ENCODE measurements at places on chromosomes 1 and 21.

GRCh38 chr21:45470773-45471524, 66.0 kb downstream of the COL18A1 start:
- no peak for DNase-seq

DNA sequence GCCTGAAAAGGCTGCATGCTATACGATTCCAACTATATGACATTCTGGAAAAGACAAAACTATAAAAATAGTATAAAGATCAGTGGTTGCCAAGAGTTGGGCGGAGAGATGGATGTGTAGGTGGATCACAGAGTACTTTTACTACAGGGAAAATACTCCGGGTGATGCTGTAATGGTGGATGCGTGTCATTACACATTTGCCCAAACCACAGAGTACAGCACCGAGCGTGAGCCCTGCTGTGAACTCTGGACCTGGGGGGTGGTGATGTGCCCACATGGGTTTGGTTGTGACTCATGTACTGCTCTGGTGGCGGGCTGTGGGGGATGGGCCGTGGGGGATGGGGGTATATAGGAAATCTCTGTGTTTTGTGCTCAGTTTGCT, 162.7 kb upstream of the COL6A1 start:
- no peak for DNase-seq

GRCh38 chr1:192660613-192661012, 24.7 kb downstream of the RGS13 start:
- DNase-seq: no peak

DNA sequence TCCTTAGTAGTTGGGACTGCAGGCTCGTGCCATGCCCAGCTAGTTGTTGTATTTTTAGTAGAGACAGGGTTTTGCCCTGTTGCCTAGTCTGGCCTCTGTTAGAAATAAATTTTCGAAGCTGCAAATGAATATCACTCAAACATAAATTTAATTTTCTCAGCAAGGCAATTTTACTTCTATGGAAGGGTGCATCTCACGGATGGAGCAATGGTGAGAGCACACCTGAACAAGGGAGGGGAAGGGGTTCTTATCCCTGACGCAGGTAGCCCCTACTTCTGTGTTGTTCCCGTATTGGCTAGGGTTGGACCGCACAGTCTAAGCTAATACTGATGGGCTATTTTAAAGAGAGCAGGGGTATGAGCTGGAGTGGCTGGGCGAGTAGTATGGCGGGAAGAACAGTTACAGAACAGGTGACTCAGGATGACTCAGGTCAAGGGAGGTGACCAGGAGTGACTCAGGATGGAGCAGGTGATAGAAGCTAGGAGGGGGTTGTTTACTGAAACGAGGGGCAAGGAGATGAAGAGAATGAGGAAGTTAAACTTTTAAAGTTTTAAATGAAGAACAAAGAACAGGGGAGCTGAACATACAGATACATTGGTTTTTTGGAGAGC, 7.5 kb downstream of the MDM4 start:
- DNase-seq: no peak

DNA sequence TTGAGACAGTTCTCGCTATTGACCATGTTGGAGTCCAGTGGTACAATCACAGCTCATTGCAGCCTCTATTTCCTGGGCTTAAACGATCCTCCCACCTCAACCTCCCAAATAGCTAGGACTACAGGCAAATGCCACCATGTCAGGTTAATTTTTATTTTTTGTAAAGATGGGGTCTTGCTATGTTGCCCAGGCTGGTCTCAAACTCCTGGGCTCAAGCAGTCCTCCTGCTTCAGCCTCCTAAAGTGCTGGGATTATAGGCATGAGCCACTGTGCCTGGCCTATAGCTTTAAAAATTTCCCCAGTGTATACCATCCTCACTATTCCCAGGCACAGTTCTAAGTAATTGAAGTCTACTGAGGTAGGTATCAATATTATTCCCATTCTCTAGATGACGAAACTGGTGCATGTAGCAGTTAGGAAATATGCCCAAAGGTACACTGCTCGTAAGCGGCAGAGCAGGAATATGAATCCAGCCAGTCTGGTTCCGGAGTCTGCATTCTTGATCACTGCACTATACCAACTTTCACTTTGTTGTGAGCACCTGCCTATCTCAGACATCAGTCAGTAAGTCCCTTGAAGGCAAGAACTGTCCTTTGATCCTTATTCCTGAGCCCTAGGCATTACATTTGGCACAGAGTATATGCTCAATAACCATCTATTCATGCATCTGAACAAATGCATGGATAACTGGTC, 11.5 kb upstream of the SRP9 start:
- no peak for DNase-seq

DNA sequence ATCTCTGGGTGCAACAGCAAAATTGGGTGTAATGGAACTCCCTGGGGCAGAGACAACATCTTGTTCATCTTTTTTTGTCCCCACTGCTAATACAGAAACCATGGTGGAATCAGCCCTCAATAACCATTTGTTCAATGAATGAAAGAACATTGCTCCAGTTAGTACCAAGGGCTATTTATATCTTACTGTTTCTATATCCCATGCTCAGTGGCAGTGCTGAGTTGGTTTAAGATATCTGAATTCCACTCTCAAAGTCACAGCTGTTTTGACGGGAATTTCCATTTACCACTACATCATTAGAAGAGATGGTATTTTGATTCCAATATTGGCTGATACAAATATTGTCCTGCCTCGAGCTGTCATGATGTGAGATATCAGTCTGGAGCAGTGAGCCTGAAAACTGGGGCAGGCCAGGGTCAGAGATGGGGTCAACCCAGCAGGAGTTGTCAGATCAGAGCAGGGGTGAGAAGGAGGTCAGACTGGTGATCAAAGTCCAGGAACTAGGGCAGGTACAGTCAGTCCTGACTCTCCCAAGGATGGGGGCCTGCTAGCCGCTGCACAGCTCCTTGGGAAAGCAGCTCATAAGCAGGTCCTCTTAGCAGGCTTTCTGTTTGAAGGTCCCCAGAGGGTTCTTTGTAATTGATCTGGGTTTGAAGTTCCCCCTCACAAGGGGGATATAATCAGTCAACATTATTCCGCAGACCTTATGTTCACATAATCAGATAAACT, 5.8 kb upstream of the PHC2 start:
- DNase-seq: no peak

DNA sequence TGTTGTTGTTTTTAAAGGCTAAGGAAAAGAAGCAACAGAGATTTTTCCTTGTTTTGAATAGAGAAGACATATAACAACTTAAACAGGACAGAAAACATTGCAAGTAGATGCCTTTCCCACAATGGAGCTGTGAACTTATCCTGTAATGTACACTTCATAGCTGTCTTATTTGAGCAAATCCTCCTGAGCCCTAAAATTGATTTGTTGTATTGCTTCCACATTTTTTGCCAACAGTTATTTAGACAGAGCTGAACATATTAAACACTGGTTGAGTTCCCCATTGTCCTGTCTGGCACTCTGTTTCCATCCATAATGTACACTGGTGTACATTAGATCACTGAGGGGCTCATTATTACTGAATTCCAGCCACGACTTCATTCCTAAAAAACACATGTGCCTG, 32.2 kb downstream of the CACHD1 start:
- no peak for DNase-seq

- DNase-seq: no peak
These were observed 6.4 kb downstream of the LAMC1 start for GRCh38 chr1:183029591-183030000.

GRCh38 chr1:20317471-20317870, 26.8 kb downstream of the VWA5B1 start:
- DNase-seq: no peak

GRCh38 chr1:113957984-113958383, 21.3 kb upstream of the OLFML3 start:
- no peak for DNase-seq

GRCh38 chr1:40386359-40386723, 12.8 kb downstream of the SMAP2 start:
- DNase-seq: no peak

DNA sequence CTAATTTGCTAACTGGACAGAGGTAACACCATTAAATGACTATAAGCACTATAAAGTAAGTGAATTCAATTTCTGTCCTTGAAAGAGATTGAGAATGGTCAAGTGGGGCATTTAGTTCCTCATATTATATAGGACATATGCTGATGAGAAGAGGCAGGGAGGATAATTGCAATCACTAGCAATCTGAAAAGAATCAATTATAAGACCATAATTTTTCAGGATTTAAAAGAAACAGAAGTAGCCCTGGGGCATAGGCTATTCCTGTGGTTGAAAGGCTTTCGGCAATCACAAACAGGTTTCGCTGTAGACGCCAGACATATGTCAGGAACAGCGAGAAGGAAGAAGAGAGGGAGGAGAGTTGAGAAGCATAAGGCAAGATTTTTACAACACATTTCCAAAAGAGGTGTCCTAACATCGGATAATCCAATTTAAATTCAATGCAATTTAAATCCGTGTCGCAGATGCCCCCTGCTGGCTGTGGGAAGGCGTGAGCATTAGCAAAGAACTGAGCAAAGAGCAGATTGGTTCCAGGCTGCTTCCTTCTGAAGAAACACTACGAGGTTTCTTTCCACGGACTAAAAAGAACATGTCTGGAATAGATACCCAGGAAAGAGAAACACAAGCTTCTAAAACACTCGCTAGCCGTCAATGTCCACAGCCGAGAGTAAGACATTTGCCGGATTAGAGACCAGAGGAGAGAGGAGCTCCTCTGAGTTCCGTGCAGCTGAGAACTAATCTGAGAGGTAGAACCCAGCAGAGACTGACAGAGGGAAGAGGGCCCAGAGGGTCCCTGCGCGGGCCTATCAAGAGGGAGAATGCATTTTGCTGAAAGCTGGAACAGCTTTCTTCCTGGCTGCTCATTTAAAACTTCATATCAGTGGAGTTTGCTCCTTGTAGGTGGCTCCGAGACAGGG, 27.9 kb downstream of the RGS5 start:
- no peak for DNase-seq

- no peak for DNase-seq
These were observed 29.9 kb downstream of the HHAT start for GRCh38 chr1:210358626-210359025.

- no peak for DNase-seq
These were observed 221.4 kb upstream of the PKN2 start for GRCh38 chr1:88462488-88463261.

DNA sequence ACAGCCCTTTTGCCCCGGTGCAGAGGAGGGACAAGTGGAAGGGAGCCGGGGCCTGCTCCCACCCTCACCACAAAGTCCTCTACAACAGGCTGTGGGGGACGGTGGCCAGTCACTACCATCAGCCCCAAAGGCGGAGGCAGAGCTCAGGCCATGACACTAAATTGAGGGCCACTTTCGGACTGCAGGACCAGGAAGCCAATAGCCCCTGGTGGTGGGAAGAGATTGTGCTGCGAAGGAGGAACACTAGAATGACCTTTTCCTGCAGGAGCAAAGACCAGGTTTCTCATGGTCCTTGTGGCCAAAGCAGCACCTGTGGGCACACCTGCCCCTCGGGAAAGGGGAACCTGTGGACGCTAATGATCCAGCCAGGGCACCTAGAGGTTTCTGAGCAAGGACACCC, 30.3 kb downstream of the ACTA1 start:
- DNase-seq: no peak

DNA sequence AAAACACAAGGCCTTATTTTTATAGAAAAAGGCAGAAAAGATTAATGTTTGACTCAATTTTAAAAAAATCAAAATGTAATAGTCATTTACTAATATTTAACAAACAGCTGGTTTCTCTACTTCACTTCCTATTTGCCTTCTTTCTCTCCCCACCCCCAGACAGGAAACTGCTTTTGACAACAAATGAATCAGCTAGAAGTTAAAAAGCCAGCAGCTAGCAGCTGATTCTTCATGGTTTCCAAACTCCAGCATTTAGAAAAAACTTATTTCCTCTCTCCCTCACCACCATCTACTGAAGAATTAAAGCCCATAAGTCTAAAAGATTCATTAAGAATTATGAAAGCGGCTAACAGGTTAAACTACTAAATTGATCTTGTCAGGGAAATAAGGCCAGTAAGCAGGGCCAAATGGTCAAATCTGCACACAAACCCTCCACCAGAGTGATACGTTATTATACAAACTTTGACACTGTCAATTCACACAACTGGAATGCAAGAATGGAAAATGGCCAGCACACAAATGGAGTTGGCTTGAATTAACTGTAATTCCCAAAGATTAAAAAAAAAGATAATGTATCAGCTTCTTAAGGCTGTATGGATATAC, 4.0 kb downstream of the WDR26 start:
- DNase-seq: peak; percentile 25

DNA sequence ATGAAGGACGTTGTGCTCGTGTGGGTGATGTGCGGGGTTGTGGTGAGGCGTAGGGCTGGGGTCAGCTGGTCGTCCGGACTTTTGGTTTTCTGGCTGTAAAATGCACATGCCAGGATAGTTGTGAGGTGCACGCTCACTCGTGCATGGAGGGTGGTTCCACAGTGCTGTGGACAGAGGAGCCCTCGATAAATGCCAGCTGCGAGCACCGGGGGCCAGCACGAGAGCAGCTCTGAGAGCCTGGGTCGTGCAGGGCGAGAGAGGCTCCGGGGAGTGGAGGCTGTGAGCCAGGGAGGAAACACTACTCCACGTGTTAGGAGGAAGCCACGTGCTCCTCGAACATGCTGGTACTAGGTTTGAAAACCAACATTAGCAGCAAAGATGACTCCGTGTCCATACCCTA, 39.4 kb downstream of the COL18A1 start:
- DNase-seq: no peak

- no peak for DNase-seq
These were observed 497.1 kb downstream of the PTPRC start for GRCh38 chr1:199135901-199136300.

DNA sequence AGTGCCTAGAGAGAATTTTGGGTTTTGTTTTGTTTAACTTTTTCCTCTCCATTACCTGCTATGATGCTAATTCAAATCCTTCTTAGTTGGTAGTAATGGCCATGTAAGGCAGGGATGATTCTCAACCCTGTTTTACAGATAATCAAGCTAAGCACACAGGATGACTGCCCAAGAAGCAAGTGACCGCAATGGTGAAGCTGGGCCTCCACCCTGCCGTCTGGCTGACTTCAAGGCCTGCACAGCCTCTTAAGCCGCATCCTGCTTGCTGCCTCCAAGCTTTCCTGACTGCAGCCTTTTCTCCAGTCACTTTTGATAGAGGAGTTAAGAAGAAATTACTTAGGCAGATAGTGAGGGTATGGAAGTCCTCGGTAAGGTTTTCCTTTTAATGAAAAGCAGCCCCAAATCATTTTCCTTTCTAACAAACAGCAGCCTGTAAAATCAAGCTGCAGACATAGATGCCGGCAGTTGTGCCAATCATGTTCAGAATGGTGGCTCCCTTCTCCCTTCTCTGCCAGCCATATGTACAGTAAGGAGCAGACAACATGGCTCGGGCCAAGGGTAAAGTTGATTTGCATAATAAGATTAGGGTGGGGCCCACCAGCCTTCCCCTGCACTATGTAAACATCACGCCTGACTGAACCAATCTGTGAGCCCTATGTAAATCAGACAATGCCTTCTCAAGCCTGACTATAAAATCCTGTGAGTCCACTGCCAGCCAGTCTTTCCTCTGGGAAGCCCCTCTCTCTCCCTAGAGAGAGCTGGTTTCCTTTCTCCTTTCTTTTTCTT, 8.8 kb upstream of the CTBS start:
- no peak for DNase-seq

DNA sequence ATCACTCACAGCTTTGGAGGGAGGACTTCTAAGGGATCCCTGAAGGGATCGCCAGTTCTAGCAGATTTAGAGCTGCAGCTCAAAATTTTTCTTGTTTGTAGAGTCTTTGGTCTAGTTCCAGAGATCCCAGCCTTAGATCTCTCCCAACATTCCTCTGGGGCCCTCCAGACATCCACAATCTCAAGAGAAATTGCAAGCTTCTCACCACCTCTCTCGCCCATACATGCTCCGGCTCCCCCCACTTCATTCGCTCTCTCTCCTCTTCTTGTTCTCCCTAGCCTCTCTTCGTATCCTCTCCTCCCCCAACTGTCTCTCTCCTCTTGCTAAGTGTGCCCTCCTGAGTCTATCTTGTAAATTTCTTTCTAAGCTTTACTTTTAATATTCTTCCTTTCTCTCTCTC, 15.1 kb upstream of the TUT4 start:
- DNase-seq: no peak

All from GM12892 (cell line).